ENCODE measurements at places on chromosomes 16 and 17. TPM values are rescaled to one million over a fixed set of nuclear protein-coding genes. Genes with fewer than 3 reads are reported as not detected.
A peak's percentile ranks its signal among the peaks of the same experiment; 100 is the strongest.

GRCh38 chr16:23334950-23335349 is 32.8 kb downstream of the SCNN1B start:
- DNase-seq: no peak

DNA sequence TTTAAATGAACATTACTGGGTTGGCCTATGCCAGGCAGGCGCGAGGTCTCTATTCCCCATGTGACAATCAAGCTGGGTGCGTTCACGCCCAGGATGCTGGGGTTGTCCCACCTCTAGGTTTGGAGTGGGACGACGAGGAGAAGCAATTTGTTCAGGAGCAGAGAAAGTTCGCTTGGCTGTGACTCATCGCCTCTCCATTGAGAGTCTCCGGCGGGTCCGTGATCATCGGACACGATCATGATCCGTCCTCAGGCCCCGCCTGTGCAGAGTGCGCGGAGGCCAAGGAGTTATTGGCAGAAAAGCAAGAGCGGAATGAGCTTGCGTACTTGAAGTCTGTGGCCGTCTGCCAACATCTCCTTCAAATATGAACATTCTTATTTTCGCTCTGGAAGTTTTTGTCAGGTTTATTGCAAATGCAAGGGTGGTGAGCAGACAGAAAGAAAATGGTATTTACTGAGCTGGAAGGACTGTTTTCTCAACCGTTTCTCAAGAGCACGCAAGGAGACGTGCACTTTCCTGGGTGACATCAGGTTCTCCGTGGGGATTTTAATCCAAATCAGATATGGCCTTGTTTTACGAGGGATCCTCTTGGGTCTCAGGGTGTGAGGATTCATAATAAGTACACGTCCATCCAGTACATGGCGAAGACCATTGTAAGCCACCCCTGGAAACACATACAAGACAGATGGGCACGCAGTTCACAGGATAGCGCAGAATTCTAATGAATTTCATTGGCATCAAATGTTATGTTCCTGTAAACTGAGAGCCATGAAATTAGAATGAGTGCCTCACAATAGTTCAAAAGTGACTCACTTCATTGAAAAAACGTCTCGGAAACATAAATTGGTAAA is 70.1 kb upstream of the CREBBP start:
- peak; percentile 48 for DNase-seq

Gene SGCA
- total RNA-seq: 13.9 TPM

GRCh38 chr16:77890075-77890474 is 101.7 kb downstream of the VAT1L start:
- DNase-seq: no peak

Gene LDHD
- total RNA-seq: 26.6 TPM

GRCh38 chr17:40559954-40560591 is 5.2 kb downstream of the CCR7 start:
- DNase-seq: peak; percentile 93
